ENCODE measurements at places on chromosomes 16 and 17.

GRCh38 chr17:39745335-39746144 is 7.8 kb downstream of the GRB7 start:
- DNase-seq, result no peak

- DNase-seq, result no peak
Measured at GRCh38 chr17:77188084-77189066, 47.6 kb downstream of the SEC14L1 start.

- DNase-seq, result no peak
Measured at GRCh38 chr16:88792668-88793250, 7.7 kb upstream of the PIEZO1 start.

DNA sequence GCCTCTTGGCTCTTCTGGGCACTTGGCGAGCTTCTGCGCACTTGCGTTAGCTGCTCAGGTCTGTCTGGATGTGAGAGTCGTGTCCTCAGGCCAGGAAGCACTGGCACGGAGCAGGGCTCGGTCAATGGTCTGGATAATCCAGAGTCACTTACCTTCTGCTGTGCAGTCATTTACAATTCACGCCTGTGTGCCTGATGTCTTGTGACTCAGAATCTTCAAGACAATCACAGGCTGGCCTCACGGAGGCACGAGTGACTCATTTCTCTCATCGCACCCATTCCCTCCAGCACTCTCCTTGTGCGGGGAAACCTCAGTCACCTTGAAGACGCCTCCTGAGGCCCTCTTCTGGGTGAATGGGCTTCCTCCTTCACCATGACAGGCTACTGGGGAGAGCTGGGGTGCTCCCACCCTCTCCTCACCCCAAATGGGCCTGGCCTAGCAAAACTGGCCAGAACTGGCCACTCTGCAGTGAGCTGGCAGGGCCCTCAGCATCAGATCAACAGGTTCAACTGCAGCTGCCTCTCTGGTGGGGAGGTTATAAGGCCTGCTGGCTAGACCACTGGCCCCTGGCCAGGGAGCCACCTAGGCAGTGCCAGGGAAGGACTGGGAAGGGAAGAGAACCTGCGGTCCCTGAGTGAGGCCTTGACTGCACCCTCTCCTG is 1.9 kb upstream of the CAPN15 start:
- DNase-seq, result no peak

GRCh38 chr17:73686126-73686525 is 41.9 kb upstream of the SDK2 start:
- DNase-seq, result no peak

DNA sequence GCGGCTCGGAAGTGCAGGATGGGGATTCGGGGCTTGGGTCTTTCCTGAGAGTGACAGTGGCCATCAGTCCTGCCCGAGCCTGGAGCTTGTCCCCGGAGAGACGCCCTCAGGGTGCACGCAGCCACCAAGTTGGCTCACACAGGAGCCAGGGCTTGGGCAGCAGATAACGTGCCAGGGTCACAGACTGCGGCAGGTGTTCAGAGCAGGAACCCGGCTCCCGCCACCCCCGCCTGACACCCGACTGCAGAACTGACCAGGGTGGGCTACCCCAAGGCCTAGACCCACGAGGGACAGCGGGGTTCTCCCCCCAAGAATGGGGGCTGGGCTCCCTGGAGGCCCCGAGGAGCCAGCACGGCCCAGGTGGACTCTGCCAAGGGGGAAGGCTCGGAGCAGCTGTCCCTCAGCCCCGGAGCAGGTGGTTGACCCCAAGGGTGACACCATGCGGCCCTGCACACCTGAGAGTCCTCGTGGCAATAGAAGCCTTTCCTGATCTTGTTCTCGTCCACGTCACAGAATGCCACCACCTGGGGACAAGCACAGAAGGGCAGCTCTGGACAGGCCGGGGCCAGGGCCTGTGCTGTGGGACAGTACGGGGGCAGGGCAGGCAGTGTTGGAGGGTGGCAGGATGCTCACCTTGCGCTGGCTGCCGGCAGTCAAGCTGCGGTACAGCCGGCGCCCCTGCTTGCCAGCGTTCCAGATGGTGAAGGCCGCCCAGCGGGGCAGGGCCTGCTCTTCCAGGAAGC is 117.1 kb upstream of the ZNF750 start:
- no peak for DNase-seq

GRCh38 chr17:10234033-10234432 is 35.6 kb upstream of the GAS7 start:
- DNase-seq, result no peak

DNA sequence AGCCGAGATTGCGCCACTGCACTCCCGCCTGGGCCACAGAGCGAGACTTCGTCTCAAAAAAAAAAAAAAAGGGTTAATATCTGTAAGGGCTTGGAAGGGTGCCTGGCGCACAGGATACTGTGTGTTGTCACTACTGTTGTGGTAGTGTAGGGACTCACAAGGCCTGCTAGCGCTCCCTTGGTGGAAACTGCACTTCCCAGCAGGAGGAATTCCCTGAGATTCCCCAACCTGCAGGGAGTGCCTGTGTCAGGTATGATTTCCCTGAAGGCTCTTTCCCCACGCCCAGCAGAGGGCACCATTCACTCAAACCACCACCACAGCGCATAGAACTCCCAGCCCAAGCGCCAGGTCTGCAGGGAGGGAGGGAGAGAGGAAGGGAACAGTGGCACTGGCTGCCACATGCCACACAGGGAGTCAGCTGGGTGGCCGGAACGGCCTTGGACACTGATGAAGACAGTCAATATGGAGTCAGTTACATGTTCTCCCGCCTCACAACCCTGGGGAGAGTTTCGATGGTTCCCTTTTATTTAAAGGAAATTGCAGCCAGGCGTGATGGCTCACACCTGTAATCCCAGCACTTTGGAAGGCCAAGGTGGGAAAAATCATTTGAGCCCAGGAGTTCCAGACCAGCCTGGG is 32.7 kb upstream of the CDH1 start:
- peak; percentile 21 for DNase-seq

- DNase-seq, result no peak
Measured at GRCh38 chr16:12515746-12516145, 287.9 kb downstream of the CPPED1 start.

- no peak for DNase-seq
Measured at GRCh38 chr17:39776252-39776651, 38.5 kb downstream of the GRB7 start.

DNA sequence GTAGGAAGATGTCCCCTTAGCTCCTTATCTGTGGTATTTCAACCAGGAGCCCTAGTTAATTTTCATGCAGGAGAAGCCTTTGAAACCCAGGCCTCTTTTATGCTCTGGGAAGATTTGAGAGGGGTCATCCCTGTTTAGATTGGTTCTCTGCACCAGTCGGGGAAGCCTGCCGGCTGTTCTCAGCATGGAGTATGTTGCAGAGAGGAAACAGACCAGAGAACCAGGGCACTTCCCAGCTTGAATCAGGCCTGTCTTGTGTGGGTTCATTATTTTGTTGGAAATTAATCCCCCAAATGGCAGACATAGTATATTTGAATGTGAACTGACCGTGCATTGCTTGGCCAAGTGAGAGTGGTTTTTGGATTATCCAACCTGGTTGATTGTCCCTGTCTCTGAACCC is 1082.1 kb upstream of the RBFOX1 start:
- DNase-seq, result no peak

DNA sequence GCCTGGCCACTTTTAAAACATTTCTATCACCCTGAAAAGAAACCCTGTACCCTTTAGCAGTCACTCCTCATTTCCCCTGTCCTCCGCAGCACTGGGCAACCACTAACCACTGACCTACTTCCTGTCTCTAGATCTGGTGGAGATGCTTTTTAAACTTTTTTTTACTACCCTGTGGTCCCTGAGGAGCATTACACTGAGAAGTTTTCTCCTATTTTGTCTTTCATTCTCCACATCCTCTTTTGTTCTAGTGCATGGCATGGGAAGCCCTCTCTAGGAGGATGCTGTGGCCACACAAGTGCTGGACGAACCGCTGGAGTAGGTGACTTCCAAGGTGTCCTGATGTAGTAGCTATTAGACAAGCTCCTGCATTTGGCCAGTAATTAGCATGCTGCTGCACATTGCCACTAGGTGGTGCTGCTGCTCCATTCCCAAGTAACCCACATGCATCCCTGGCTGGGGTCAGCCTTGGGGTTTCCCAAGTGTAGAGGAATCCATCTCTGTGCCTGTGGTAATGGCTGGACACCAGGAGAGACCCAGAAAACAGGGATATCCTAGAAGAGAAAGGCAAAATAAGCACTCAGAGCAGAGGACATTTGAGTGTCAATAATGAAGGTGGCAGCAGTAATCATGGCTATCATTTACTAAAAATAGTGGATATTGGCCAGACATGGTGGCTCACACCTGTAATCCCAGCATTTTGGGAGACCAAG is 143.8 kb upstream of the CRHR1 start:
- no peak for DNase-seq

DNA sequence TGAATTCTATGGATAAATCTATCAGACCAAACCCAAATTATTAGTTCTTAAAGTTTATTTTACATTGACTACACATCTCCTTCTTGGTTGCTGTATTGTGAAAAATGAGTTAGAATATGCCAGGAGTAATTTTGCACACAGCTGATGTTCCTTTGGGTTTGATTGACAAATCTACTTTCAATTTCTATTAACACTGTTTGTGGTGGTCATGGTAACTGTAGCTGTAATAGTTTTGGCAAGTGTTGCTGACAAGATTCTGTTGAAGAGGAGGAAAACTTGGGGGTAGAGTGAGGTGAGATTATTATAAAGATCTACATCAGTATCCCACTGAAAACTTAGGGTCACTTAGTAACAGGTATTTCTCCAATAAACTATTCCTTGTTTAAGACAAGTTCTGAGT is 30.3 kb downstream of the MRTFB start:
- no peak for DNase-seq

- no peak for DNase-seq
Measured at GRCh38 chr17:10557422-10557821, 8.0 kb upstream of the MYH2 start.

- no peak for DNase-seq
Measured at GRCh38 chr17:41724476-41725050, 9.9 kb downstream of the HAP1 start.

DNA sequence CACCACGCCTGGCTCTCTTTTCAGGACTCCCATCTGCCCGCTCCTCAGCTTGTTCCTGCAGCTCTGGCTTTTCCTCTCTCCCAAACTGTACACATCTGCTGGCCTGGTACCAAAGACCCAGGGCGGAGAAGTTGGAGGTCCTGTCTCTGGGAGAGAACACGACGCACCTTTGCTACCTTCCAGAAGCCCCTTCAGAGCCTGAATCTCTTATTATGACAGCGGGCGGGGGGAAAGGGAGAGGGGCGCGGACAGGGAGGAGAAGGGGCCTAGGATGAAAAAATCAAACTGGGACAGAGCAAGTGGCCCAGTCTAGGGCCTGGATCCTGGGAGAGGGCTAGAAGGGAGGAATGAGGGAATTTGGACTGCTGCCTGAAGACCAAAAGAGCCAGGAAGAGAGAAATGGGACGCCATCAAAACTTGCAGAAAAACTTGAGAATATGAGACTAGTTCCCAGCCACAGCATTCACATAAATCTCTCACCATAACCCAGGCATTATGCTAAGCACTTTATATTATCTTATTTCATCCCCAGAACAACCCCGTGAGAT is 2.5 kb upstream of the PER1 start:
- DNase-seq, result no peak

DNA sequence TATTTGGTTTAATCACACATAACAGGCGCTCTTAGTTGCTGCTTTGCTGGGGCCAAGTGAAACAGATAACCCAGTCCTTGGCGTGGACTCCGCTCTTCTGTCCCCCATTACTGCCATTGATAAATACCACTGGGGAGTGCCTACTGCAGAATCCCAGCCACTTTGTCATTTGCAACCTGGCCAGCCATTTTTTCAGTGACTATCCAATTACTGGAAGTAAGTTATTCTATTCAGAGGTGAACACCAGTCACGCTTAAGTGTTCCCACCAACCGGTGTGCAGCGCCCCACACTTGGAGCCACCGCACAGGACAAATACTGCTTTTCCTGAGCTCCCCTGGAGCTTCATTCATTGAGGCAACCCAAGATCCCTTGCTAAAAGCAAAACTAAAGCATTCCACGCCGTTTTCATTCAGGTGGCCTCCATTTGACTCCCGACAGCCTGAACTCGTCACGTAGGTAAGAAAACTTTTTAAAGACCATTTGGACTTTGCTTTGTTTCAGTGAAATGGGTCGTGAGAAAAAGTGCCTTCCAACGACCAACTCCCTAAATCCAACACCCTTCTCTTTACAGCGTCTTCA is 1.8 kb downstream of the USP7 start:
- no peak for DNase-seq

- peak; percentile 69 for DNase-seq
Measured at GRCh38 chr16:68445458-68445857, 2.9 kb downstream of the SMPD3 start.

GRCh38 chr16:48556243-48556912 is 53.6 kb downstream of the N4BP1 start:
- DNase-seq, result no peak

DNA sequence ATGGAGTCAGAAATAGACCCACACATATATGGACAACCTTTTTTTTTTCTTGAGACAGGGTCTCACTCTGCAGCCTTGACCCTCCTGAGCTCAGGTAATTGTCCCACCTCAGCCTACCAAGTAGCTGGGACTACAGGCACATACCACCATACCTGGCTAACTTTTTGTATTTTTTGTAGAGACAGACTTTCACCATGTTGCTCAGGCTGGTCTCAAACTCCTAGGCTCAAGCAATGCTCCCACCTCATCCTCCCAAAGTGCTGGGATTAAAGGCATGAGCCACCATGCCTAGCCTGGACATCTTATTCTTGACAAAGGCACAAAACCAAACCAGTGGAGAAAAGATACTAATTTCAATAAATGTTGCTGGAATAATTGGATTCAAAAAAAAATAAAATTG is 14.7 kb upstream of the NACA2 start:
- DNase-seq, result no peak

DNA sequence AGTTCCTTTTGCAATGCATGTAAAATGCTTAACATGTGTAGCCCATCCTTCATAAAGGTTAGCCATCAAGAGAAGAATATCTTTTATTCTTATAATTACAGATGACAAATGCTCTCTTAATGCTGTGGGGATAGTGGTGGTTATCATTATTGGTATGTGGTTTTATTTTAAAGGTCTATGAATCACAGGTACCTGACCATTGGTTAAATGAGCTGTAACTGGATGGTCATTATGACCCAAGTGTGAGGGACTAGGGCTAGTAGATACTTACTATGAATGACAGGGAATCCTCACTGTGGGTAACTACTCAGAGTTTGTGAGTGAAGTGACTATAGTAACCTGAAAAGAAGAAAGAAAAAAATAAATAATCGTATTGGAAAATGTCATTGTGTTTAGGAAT is 78.8 kb downstream of the CDRT15 start:
- DNase-seq, result no peak

GRCh38 chr16:62135911-62136310 is 99.7 kb upstream of the CDH8 start:
- DNase-seq, result no peak

DNA sequence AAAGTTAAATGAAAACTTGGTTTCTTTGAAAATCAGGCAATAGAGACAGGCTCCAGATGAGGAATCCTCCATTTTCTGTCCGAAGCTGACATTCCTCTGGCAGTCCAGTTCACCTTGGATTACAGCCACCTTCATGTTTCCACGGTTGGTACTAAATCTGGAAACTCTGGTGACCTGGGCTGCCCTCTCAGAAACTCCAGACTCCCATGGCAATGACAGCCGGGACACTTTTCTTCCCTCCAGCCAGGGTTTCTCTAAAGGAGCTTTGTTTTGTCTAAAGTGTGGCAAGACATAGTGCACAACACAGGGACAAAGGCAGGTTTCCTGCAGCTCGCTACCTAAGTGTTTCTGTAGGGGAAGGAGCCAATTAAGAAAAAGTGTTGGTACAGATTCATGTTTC is 36.0 kb downstream of the CLUAP1 start:
- no peak for DNase-seq

All from NCI-H2227 treated with DMSO at 0.1 percent for 48 hours (cell line).